ENCODE measurements at places on chromosomes 5 and 9.

GRCh38 chr5:143359869-143360268, 43.6 kb downstream of the NR3C1 start:
- DNase-seq: no peak

- peak; percentile 12 for DNase-seq
Measured at GRCh38 chr9:120265791-120266190, 314.2 kb downstream of the CDK5RAP2 start.

GRCh38 chr9:107288701-107289100, 5.6 kb downstream of the RAD23B start:
- DNase-seq: no peak

- DNase-seq: no peak
Measured at GRCh38 chr5:102802708-102803458, 47.8 kb downstream of the PAM start.

DNA sequence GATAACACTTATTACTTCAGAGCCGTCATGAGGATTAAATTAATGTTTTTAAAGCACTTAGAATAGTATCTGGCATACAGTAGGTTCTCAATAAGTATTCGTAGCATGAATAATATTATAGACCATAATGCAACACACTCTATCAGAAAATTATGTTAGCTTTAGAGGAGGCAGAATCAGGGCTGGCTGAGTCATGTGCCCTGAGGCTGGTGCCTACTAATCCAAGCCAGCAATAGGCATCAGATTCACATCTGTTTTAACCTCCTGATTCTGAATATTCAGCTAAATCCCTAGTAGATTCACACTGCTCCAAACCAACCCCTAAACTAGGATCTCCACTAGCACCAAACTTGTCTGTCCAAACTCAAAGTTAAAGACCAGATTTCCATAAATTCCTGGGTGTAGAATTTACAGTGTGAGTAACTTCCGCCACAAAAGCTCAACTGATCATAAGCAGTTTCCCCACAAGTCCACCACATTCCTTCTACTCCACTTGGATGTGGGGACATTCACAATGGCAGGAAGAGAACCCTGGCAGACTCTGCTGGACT, 170.0 kb upstream of the DAPK1 start:
- DNase-seq: no peak

- no peak for DNase-seq
Measured at GRCh38 chr5:132753135-132753987, 6.1 kb downstream of the CCNI2 start.

DNA sequence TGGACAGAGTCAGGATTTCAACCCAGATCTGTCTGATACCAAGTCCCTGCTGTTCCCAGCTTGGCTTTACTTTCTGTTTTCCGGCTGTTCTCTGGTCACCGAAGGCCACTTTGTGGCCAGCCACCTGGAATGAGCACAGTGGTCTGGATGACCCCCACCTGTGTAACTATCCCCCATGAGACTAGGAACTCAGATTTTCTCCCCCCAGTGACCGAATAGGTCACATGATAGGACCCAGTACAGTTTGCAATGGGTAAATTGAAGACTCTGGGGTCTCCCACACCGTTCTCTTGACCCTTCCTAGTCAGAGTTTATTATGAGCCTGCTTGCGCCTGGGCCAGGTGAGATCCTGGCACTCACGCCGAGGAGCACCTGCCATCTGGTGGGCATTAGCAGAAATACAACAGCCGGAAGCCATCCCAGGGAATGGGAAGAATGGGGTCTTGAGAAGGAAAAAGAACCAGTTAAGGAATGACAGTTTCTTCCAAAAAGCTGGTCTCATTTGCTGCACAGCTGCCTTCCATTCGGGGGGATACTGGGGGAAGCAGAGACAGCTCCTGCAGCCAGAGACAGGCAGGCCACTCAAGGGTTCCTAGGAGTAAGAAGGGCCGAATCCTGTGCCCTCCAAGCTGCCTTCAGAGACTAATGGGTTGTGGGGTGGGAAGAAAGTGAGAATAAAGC, 7.1 kb downstream of the PHYHD1 start:
- DNase-seq: no peak

DNA sequence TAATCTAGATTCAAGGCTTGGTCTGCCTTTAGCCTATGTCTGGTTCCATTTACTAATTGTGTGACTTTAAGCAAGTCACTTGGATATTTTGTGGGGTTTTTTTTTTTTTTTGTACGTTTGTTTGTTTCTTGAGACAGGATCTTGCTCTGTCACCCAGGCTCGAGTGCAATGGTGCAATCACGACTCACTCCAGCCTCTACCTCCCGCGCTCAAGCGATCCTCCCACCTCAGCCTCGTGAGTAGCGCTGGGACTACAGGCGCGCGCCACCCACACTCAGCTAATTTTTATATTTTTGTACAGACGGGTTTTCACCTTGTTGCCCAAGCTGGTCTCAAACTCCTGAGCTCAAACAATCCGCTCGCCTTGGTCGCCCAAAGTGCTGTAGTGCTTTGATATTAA, 1.1 kb upstream of the PFDN1 start:
- DNase-seq: no peak

DNA sequence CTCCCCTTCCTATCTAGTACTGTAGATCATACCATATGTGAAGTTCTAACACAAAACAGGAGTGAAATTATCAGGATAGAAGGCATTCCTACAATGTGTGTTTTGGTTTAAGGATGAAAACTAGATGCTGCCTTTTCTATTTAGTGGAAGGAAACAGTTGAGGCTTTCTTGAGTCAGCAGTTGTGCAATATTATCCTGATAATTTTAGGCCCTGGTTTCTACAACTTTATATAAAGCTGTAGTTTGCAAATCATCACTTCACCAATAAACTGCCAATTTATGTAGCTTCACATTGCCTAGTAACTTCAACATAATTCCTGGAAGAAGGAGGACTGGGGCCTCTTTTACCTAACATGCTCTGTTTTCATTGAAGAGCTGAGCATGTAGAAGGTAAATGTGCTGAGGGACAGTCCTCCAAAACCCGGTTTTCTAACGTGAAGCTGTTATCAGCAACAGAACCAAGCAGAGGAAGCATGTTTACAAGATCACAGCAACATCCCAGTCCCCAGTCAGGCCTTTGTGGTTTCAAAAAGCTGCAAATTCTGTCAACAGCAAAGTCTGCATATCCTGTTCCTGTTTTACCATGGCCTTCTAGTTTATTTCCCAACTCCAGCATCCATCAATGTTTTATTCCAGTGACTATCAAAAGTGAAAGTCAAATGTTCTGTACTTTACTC, 513.4 kb upstream of the MEF2C start:
- DNase-seq: no peak

- no peak for DNase-seq
Measured at GRCh38 chr9:8679371-8679822, 879.8 kb upstream of the DMAC1 start.
